ENCODE measurements at places on chromosomes 6 and 20. TPM values are rescaled to one million over a fixed set of nuclear protein-coding genes. Genes with fewer than 3 reads are reported as not detected.

DNA sequence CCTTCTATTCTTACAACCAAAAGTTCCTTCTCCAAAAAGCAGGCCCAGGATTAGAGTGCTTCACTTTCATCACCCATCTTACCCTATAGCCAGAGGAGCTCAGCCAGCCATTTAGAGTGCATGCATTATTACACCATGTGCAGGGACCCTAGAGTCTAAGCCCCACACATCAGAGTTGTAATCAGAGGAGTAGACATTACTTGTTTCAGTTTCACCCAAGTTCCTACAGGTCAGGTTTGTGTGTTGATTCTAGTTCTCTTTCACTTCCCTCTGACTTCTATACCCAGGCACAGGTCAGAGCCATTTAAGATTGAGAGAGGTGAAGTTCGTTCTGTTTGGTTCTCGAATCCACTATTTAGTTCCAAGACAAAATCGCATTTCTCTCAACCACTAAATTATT, 16.3 kb upstream of the ARFGEF3 start:
- H3K4me3 ChIP-seq = no peak overlapping the region
- no peaks in the 10 kb centered on the region for H3K4me1 ChIP-seq

AGPAT1 gene
- total RNA-seq = 32.8 TPM

GRCh38 chr6:132490478-132491204, 22.3 kb downstream of the STX7 start:
- no peak overlapping the region for H3K27ac ChIP-seq
- H3K4me3 ChIP-seq = no peak overlapping the region
- no peaks in the 10 kb centered on the region for H3K27me3 ChIP-seq
- H3K36me3 ChIP-seq = no peaks in the 10 kb centered on the region

DNA sequence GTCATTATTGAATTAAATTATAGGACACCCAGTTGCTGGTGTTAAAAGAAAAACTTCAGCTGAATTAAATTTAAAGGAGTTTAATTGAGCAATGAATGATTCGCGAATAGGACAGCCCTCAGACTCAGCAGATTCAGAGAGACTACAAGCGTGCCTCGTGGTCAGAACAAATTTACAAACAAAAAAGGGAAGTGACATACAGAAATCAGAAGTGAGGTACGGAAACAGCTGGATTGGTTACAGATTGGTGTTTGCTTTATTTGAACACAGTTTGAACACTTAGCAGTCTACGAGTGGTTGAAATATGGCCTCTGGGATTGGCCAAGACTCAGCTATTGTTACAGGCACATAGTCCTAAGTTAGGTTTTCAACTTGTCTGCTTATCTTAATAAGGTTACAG, 25.8 kb upstream of the TNFRSF21 start:
- no peaks in the 10 kb centered on the region for H3K4me1 ChIP-seq
- H3K4me3 ChIP-seq = no peak overlapping the region
- no peaks in the 10 kb centered on the region for H3K27me3 ChIP-seq
- H3K27ac ChIP-seq = no peak overlapping the region
- no peak for DNase-seq

DNA sequence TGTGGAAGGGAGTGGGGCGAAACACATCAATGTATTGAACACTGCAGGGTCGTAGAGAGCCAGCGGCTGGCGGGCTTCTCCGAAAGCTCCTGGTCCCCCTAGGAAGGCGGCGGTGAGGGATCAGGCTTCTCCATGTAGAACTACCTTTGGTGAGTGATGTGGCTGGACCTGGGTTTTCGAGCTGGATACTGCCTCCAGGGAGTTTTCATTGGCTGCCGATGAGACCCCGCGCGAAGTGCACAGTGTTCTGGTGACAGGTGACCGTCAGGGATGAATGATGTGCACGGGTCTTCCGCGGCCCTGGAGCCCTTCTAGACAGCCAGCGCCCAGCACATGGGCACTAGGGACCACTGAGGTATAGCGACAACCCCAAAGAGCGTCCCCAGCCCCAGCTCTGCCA, 16.4 kb downstream of the ABT1 start:
- no peak for DNase-seq
- H3K27me3 ChIP-seq = peaks cover 19% of the 10 kb centered on the region
- H3K4me3 ChIP-seq = no peak overlapping the region
- no peak overlapping the region for H3K27ac ChIP-seq
- H3K36me3 ChIP-seq = no peaks in the 10 kb centered on the region

GRCh38 chr20:40617594-40617993, 71.4 kb downstream of the MAFB start:
- H3K4me1 ChIP-seq = no peaks in the 10 kb centered on the region
- no peaks in the 10 kb centered on the region for H3K36me3 ChIP-seq
- DNase-seq = no peak
- H3K4me3 ChIP-seq = no peak overlapping the region

Measured in CD4-positive, alpha-beta memory T cell (primary cell).